Esophagus squamous epithelium (tissue), 5 donors: ENCODE measurements at places on chromosomes 1 and 21.

GRCh38 chr1:237864338-237865244, 26.1 kb downstream of the ZP4 start:
- no peak for DNase-seq

DNA sequence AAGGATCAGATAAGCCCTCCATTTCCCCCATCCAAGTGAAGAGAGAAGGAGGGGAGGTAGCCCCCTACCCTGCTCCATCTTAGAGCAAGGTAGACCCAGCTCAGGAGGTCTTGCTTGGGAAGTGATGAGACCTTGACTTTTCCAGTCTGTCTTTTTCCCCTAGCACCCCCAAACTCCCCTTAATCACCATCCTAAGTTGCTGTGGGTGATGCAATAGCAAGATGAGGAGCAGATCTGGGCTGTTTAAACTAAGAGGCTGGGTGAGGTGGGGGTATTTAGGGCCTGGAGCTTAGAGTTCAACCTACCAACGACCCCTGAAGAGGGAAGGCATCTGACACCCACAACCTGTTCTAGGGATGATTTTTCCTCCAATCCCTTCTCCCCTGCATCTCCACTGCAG, 1.7 kb downstream of the ATP1A2 start:
- no peak for DNase-seq

DNA sequence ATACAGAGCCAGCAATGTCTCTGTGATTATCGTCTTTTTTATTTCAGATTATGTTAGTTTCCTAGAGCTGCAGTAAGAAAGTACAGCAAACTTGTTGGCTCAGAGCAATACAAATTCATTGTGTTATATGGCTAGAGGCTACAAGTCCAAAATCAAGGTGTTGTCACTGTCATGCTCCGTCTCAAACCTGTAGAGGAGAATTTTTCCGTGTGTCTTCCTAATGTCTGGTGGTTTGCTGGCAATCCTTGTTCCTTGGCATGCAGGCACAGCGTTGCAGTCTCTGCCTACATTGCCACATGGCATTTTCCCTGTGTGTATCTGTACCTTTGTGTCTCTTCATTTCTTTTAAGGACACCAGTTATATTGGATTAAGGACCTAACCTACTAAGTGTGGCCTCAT, 244.4 kb downstream of the LRRIQ3 start:
- DNase-seq, result no peak

GRCh38 chr21:36565540-36565939, 85.6 kb upstream of the CLDN14 start:
- DNase-seq, result no peak

GRCh38 chr1:94298861-94299260, 61.5 kb upstream of the ARHGAP29 start:
- no peak for DNase-seq

DNA sequence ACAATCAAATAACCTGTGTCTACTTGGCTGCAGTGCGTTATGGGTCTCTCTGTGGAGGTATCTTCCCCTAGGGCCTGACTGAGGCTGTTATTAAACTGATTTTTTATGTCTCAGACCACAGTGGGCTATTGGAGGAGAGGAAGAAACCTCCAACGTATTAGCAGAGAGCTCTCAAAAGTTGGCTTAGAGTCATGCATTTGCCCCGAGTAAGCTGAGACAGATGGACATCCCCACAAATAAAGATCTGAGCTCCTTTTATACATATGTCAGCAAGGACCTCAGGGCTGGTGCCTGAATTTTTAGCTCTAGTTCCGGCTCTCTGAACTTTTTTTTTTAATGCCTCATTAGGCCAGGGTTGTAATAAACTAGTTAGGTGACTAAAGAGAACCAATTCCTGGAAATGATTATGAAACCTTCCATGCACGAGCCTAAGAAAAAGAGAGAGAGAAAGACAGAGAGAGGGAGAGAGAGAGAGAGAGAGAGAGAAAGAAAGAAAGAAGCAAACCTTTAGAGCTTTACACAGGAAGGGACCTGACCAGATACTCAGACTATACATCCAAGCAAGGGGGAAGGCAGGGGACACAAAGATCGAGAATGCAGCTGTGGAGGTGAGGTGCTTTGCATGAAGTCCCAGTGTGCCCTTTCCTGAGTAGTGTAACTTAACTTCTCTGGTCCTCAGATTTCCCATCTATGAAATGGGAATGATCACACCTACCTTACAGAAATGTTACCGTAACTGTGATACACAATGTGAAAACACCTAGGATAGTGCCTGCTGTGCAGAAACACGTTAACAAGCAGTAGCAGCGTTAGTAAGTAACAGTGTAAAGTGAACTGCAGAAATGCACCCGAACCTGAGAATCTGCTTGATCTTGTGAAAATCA, 8.4 kb upstream of the PIGR start:
- no peak for DNase-seq

DNA sequence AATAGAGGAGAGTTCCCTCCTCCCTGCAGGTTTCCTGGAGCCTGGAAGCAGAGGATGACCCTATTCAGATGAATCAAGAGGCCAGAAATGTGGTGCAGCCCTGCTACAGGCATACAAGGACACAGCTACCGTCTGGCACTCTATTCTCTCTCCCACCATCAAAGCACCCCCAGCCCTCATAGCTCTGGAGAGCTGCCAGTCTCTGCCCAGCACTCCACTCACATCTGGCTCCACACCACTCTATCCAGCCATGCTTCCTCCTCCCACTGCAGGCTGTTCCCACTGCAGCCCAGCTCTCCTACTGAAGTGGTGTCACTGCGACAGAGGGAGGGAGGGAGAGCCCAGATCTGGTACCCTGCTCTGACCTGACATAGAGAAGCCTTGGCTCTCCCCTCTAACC, 18.4 kb downstream of the SYT2 start:
- no peak for DNase-seq

DNA sequence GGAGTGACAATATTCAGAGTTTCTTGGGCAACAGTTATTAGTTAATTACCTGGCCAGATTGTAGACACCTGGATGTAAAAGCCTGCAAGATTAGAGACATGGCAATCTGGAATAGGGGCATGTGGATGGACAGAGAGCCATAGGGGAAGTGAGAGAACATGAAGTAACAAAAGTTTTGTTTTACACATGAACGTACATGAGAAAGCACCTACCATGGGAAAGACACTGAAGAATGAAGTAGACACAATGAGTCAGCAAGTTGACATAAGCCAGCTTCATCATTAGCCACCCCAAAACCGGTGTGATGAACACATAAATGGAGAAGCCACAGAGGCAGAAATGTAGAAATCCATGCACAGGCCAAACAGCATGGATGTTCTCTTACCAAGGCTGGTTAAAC, 462.1 kb upstream of the C1orf87 start:
- no peak for DNase-seq

DNA sequence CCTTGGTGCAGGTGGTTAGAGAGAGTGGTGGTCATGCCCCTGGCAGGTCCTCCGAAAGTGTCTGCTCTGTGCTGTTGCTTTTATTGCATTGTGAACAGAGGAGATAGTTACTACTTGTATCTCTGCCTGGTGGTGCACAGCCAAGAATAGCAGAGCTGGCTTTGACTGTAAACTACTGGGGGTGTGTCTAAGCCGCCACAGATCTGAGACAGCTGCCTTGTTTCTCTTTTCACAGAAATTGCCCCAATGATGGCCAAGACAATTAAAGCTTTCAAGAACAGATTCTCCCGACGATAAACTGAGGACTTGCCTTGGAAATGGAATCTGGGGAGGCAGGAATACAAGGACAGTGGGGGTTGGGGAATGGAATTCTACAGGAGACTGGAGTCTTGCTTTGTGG, 16.0 kb downstream of the ELOA start:
- DNase-seq, result no peak

DNA sequence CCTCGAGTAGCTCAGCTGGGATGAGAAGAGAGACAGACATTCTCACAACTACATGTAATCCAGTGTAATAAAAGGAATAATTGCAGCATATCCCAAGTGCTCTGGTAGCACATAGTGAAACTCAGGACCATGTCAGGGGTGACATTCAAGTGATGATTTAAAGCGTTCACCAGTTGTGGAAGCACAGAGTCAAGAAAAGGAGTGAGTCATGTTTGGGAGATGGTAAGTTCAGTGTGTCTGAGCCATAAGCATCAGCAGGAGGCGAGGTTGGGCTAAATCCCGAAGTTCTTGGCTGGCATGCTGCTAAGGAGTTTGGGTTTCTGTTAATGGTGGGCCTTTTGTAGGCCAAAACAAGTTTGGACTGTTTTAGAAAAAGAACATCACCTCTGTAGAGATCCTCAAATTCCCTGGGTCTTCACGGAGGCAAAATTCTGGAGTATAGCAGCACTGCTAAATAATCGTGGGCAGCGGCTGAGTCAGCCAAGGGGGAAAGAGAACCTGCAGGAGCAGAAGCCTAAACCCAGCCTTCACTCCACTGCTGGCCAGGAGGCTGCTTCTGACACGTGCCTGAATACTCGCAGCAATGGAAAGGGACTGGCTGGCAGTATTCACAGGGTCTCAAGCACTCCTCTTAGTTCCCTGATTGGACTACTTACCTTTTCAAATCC, 7.2 kb upstream of the NHLH1 start:
- DNase-seq, result no peak

- no peak for DNase-seq
Measured at GRCh38 chr21:40152476-40152875, 285.2 kb downstream of the PCP4 start.

DNA sequence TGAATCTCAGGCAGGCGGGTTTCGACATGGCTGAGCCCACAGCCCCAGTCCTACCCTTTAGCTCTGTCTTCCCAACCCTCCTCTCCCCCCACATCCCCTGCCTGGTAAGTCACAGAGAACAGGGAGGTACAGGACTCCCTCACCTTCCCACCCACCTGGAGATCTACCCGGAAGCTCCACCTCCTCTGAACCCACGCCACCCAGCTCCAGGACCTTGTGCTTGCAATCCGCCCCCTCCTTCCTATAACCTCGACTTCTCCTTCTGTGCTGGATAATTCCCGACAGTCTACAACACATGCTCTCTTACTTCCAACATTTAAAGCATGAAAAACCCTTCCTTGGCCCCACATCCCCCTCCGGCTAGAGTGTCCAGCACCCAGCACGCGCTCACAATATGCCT, 22.3 kb downstream of the KIF17 start:
- DNase-seq, result no peak

- no peak for DNase-seq
Measured at GRCh38 chr1:3677484-3677883, 25.2 kb downstream of the TP73 start.

- DNase-seq, result no peak
Measured at GRCh38 chr1:39695016-39695415, 3.8 kb upstream of the HPCAL4 start.

DNA sequence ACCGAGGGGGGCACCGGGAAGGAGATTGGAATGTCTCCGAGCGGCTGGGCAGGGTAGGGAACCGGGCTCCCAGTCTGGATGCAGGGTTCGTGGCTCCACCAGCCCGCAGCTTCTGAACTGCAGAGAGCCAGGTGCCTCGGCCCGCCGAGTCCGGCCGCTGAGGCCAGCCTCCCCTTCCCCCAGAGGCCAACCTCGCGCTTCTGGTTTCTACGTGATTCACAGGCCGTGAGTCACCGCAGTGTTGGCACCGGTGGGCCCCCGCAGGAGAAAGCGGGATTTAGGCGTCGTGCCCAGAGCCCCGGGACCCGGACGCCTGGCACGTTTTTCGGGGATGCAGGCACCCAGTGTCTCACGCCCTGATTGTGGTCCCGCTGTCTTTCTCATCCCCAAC, 458 bp downstream of the CRABP2 start:
- DNase-seq, result no peak
